Occipital lobe (tissue), 3 donors: ENCODE measurements at places on chromosomes 6 and 20.
A peak's percentile ranks its signal among the peaks of the same experiment; 100 is the strongest.

- no peak for DNase-seq
Measured at GRCh38 chr6:56073315-56073714, 174.1 kb downstream of the COL21A1 start.

- DNase-seq: no peak
Measured at GRCh38 chr6:18692929-18693685, 306.0 kb downstream of the RNF144B start.

- no peak for DNase-seq
Measured at GRCh38 chr6:1686117-1687098, 76.7 kb downstream of the FOXC1 start.

GRCh38 chr20:55172310-55173002, 697.1 kb downstream of the DOK5 start:
- DNase-seq: no peak

GRCh38 chr6:42993445-42993844, 9.1 kb downstream of the PPP2R5D start:
- DNase-seq: no peak

DNA sequence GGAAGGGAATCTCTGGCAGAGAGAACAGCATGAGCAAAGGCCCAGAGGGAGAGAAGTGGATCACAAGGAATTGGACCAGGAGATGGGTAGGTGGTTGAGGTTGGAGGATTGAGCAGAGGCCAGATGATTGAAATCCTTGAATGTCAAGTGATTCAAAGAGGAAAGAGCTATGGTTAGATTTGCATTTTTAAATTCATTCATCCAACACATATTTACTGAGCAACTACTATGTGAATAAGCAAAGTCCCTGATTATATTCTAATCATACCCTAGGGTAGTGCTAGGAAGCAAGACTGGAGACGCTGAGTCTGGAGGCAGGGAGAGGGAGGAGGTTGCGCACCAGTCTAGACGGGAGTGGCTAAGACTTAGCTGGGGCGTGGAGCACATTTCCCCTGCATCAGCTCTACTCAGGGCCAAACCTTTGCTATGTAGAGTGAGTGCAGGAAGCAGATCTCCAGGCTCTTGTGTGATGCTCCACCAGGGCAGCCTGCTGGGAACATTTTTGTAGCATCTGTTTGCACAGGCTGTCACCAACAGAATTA, 40.2 kb downstream of the EYA2 start:
- no peak for DNase-seq

GRCh38 chr6:11288065-11288464, 55.6 kb upstream of the NEDD9 start:
- no peak for DNase-seq

- DNase-seq: no peak
Measured at GRCh38 chr6:35669451-35670045, 19.2 kb downstream of the FKBP5 start.

DNA sequence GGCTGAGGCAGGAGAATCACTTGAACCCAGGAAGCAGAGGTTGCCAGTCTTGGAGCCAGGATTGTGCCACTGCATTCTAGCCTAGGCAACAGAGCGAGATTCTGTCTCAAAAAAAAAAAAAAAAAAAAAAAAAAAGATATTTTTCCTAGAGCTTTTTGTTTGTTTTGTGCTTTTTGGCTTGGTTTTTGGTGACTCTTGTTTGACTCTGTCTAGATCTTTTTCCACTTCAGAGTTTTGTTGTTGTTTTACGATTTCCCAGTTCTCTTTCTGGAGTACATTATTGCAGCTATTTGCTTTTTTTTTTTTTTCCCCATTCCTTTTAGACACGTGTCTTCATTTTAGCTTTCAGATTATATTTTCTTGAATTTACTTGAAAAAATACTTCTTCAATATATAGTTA, 67.0 kb upstream of the AKAP12 start:
- DNase-seq: no peak

- DNase-seq: no peak
Measured at GRCh38 chr6:8432614-8433013, 2.7 kb downstream of the SLC35B3 start.

GRCh38 chr6:154614641-154615040, 104.2 kb upstream of the CNKSR3 start:
- DNase-seq: no peak

GRCh38 chr6:4088704-4089103, 9.8 kb upstream of the FAM217A start:
- DNase-seq: no peak

DNA sequence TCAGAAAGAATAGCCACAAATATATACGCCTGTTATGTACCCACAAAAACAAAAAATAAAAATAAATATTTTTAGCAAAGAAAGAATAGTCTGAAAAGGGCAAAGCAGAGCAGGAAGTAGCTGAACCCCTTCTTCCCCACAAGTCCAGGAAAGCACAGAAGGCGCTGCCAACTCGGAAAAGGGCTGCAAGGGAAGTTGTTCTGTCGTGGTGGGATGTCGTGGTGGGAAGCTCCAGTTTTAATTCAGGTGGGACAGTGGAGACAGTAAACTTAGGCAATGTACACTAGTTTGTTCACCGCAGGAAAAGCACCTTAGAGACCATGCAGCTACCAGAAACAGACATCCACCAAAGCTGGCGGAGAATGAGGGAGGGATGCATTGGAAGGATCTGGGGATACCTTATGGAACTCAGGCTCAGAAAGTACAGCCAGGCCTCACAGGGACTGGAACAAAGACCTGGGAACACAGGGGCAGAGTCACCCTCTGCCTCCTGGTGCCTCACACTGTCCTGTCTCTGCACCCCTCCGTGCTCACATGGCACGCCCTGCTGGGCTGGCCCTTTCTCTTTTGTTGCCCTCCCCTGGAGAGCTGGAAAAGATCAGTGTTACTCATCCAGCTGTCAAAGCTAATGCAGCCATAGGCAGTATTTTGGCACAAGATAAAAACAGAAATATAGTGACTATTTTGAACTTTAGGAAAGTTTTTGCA, 3.3 kb upstream of the APMAP start:
- DNase-seq: no peak

GRCh38 chr6:146009338-146009737, 19.5 kb upstream of the GRM1 start:
- DNase-seq: no peak

GRCh38 chr6:45127185-45127584, 200.9 kb upstream of the RUNX2 start:
- DNase-seq: no peak

DNA sequence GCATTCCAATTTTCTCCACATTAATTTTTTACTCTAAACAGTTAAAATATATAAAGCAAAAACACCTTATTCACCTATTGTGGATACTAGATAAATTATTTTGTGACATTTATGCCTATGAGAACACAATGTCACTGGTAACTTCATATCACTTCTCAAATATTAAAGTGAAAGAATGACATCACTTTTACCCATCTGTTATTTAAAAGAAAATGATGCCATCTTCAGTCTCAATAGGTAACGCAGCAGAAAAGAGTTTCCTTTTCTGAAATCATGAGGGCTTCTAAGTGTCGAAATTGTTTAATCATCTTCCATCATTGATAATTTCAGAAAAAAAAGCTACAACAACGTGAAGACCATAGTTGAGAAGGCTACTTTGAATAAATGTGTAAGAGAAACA, 2.9 kb downstream of the HAO1 start:
- no peak for DNase-seq

DNA sequence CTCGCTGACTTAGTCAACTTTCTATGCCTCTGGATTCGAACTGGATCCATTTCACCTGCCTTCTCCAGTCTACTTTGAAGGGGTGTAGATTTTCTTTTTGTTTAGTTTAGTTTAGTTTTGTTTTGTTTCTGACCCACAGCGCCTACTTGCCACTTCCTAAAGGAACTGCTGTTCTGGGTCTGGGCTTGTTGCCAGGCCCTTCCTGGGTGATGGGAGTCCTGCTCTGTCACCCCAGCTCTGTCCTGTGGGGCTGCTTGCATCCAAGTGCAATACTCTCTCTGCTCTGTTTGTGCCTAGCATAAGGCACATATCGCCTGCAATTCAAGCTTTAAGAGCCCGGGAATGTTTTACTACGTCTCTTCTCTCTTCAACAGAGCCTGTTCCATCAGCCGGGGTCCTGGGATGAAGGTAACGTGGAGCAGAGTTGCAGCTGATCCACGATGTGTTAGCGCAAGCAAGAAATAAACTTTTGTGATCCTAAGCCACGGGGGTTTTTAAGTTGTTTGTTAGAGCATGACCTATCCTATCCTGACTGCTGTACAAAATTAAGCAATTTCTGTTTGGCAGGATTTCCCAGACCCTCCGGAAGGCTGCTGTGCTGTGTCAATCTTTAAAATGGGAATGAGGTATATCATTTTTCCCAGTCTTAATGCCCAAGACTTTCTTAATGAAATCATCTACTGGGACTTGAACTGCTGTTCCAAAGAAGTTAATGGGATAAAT, 30.9 kb upstream of the TAGAP start:
- DNase-seq: no peak

GRCh38 chr6:84066536-84066935, 33.0 kb downstream of the MRAP2 start:
- no peak for DNase-seq

GRCh38 chr6:109105681-109106080, 10.4 kb downstream of the CEP57L1 start:
- DNase-seq: no peak

GRCh38 chr6:136921936-136922684, at the start of gene SLC35D3:
SLC35D3 (plus strand) TSS chr6:136922301; CDS start chr6:136922429, 128 bp downstream.
- DNase-seq: no peak

GRCh38 chr6:32116674-32117073, 7.5 kb upstream of the TNXB start:
- DNase-seq: no peak

GRCh38 chr20:45449528-45449927, 20.0 kb upstream of the WFDC2 start:
- DNase-seq: no peak

GRCh38 chr6:80077067-80077466, 29.4 kb upstream of the BCKDHB start:
- DNase-seq: no peak

- no peak for DNase-seq
Measured at GRCh38 chr6:24480705-24481104, 8.7 kb downstream of the GPLD1 start.

GRCh38 chr20:61056116-61056515, 195.9 kb upstream of the CDH4 start:
- no peak for DNase-seq

DNA sequence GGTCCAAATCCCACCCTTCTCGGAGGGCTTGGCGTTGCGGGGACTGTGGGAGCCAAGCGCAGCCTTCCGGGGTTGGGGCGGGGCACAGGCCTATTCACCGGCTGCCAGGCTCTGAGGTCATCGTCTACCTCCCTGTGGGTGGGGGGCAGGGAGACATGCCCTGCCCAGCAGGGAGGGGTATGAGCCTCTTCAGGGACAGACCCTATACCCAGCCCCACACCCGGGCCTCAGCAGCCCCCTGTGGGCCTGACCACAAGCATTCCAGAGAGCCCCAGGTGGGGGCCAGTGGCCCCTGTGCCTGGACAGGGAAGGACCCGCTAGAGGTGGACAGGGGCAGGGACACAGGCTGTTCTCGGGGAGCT, 11.6 kb downstream of the LAMA5 start:
- DNase-seq: peak; percentile 21

DNA sequence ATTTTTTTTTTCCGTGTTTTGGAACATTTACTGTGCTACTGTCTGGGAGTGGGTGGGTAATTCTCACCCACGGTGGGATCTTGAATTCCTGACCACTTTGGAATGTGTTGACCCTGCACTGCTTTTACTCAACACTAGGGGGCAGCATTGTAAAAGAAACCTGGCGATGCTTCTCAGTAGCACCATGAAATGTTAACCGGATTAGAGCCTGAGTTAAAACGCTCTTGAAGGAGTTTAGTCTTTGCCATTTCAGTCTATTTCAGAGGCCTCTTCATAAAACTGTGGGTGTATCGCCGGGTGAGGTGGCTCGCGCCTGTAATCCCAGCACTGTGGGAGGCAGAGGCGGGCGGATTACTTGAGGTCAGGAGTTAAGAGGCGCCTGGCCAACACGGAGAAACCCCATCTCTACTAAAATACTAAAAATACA, 114.4 kb upstream of the PRND start:
- DNase-seq: no peak

DNA sequence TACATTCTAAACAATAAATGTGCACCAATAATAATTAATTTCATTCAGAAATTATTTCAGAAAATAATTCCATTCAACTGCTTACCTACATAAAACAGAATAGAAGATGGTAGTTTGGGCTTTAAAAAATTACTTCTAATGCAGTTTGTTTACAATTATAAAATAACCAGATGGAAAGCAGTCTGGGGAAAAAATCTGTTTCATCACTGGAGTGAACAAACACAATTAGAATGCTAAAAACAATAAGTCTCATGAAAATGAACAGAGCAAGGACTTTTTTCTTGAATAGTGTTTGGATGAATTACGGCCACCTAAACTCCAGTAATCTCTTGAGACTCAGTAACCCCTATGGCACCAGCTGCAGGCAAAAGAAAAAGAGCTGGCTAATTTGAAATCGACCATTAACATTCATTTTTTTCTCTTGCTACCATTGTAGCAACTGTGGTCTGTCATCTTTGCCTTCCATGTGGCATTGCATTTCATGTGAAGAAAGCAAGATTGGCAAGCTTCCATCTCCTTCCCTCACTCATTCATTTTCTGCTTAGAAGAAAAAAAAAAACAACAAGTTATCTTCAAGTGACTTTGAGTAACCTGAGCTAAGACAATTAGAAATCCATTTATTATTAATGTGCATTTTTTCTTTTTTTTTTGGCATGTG, 88.4 kb upstream of the CEP85L start:
- DNase-seq: no peak
